Activated CD4-positive, alpha-beta T cell treated with anti-CD3 and anti-CD28 coated beads, Interleukin-2, Interleukin-6, amounts not matched to agents 100 ng/mL and 50 ng/mL, durations not matched to agents 16 hours and 8 hours (primary cell): ENCODE measurements at places on chromosomes 7 and 10.

- DNase-seq = no peak
Measured at GRCh38 chr10:124168991-124169802, 75.8 kb upstream of the CHST15 start.

DNA sequence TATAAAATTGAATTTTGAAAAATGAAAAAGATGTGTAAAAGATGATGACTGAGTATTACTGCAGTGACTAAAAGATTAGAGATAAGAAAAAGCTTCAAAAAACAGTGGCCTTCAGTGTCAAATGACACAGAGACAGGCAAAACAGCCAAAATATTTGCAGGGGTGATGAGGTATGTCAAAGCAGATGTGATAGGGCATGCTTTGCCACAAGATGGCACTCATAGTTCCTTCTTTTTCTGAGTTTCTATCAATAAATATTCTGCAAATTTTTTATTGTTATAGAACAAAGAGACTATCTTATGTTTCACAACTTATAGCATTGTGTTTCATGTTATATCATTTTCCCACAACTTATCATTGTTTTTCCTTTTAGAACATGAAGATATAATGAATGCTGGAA, 344.1 kb upstream of the HPS1 start:
- peak; percentile 3 for DNase-seq

DNA sequence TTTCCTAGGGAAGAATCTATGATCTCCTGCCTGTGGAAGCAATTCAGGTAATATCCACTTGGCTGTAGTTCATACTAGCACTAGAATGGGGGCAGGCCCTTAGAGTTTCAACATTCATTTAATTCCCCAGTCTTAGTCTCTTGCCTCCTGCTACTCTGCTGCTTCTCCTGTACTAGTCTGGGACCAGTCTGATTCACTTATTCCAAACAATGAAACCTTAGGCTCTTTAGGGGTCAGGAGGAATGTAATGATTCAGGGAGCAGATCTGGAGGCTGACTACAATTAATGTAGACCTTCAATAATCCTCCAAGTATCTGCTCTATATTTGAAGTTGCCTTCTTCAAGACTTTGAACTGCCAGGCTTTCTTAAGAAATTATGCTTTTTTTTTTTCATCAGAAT, 101.8 kb downstream of the GNAT3 start:
- no peak for DNase-seq

GRCh38 chr7:143487566-143487965, 9.9 kb downstream of the TAS2R41 start:
- no peak for DNase-seq

DNA sequence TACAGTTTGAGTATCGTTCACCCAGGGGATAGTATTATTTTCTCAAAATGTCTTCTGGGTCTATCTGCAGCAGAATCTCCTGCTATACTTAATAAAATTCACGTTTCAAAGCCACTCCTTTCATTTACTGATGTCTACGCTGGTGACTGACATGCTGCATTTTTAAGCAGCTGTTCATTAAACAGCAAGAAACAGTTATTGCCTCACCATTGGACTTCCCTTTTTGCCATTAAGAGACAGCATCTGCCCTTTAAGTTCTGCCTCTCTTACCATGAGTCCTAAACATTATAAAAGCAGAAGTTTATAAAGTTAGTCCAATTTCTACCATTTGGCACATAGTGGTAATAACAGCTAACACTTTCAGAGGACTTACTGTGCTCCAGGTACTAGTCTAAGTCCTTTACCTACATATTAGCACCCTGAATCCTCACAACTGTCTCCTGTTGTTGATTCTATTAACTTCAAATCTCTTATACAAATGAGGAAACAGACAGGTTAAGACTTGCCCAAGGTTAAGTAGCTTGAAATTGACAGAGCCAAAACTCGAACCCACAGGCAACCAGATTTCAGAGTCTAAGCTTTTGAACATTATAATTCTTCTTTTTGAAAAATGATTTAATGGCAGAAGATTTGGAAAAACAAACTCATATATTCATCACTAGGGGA, 169.5 kb downstream of the SNX13 start:
- no peak for DNase-seq

DNA sequence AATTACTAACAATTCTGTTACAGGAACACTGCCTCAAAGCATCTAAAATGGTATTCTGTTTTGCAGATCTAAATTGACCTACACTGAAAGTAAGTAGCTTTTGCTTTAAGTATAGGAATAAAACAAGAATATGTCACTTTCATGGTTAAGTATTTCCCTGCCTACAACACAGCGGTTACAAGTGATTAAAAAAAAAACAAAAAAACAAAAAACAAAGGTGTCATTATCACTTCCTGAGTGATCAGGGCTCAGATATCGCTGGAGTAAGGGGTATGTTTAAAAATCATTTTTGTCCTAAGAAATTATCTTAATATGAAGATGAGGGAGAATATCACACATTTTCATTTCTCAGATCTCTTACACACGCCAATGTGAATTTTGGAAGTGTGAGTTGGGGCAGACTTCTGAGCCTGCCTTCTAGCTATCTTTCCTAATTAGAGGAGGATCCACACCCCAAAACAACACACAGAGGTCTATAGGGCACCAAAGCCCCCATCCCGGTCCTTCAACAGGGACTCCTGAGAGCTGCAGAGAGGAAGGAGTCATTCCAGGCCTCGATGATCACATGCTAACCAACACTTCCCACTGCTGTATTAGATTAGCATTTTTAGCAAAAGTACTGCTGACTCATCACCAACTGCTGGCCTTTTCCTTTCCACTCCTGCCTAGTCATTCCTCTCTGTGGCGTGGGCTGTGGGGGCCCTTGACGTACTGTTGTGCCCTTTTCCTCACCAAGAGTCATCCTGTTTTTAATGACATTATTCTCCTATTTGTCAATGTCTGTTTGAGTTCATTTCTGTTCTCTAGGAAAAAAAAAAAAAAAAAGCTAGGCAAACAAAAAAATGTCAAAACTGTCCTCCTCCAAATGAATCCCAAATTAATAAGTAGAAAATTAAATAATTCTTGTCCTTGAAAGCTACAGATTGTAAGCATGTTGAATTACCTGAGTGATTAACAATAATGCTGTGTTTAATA, 31.2 kb downstream of the PRTFDC1 start:
- peak; percentile 89 for DNase-seq

GRCh38 chr7:71348821-71349681, 217.1 kb downstream of the GALNT17 start:
- DNase-seq = no peak

- no peak for DNase-seq
Measured at GRCh38 chr10:60818134-60818770, 40.0 kb downstream of the CDK1 start.

DNA sequence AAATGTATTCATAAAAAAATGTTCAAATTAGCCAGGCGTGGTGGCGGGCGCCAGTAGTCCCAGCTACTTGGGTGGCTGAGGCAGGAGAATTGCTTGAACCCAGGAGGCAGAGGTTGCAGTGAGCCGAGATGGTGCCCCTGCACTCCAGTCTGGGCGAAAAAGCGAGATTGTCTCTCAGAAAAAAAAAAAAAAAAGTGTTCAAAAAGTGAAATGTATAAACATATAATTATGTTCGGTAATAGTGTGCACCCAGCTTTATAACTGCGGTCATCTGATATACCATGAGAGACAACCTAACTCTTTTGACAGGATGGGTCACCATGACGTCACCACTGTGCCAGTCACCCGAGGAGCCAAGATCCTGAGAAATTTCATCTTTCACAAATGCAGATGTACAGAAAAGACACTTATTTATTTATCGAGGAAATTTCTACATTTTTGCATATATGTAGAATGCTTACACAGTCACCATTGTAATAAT, 594 bp upstream of the RP9 start:
- DNase-seq = no peak

DNA sequence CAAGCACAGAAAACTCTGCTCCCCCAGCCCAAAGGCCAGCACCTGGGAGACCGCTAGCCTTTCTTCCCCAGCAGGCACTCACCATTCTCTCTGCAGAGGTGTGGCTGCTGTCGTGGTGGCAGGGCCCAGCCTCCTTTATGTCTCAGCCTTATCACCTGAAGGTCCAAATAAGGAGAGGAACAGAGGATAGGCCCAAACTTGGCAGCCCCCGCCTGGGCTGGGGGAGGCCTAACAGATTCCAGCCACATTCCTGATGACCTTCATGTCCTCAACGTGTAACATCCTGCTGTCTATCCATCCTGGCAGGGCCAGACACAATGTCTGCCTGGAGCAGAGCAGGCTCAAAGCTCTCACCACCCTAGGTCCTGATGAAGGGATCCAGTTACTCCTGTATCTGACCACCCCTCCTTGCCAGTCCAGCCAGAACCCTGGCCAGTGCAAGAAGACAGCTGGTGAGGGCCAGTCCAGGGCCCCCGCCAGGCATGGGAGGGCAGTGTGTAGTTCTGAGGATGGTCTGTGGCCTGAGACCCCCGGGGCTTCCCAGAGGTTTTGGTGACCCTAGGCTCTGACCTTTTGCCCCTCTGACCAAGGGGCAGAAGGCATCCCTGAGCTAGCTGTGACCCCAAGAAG, at the start of gene MYL7:
Gene MYL7, minus strand, starts transcription at position 112 of the 630 bp plus-strand sequence. Its CDS starts 27 bp downstream, at position 85.
- no peak for DNase-seq

- DNase-seq = no peak
Measured at GRCh38 chr7:100033526-100033925, 16.0 kb upstream of the ZSCAN21 start.

DNA sequence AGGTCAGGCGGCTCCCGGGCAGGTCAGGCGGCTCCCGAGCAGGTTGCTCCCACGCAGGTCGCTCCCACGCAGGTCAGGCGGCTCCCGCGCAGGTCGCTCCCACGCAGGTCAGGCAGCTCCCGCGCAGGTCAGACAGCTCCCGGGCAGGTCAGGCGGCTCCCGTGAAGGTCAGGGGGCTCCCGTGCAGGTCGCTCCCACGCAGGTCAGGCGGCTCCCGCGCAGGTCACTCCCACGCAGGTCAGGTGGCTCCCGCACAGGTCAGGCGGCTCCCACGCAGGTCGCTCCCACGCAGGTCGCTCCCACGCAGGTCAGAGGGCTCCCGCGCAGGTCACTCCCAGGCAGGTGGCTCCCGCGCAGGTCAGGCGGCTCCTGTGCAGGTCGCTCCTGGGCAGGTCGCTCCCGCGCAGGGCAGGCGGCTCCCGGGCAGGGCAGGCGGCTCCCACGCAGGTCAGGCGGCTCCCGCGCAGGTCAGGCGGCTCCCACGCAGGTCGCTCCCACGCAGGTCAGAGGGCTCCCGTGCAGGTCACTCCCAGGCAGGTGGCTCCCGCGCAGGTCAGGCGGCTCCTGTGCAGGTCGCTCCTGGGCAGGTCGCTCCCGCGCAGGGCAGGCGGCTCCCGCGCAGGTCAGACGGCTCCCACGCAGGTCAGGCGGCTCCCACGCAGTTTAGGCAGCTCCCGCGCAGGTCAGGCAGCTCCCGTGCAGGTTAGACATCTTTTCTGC, 30.7 kb downstream of the PTPRN2 start:
- DNase-seq = no peak

GRCh38 chr7:79619216-79619615, 165.7 kb upstream of the MAGI2 start:
- DNase-seq = no peak

DNA sequence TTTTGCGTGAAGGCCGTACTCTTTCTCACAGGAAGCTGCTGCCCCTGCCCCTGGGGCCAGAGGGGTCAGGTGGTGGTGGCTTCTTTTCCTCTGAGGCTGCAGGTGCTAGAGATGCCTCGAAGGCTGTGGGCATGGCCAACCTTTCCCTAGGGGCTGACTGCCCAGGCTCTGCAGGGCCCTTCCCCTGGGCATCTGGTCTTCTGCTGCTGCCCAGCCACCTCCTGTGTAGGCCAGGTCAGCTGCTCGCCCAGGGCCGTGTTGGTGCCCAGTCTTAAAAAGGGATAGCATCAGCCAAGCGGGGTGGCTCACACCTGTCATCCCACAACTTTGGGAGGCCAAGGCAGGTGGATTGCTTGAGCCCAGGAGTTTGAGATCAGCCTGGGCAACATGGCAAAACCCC, 114.3 kb downstream of the FAM53B start:
- no peak for DNase-seq
